GM06990 (cell line): ENCODE measurements at places on chromosomes 2 and 18.

GRCh38 chr2:85741211-85741832 lies 12.5 kb upstream of the ATOH8 start:
- no peak for DNase-seq

DNA sequence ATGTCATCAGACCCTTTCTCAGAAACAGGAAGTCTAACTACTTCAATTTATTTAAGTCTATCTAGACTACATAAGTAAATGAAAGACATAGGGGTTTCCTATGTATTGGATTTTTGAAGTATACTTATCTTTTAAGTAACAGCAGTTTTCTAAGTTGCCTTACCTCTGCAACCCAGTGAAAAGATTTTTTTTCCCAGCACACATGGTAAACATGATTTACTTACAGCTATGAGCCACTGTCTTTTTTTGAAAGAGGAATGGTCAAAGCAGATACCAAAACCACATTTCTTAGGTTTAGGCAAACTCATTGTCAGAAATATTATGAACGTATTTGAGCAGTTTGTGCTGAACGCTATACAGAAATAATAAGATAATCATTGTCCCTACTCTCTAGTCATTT lies 78.7 kb upstream of the OTX1 start:
- DNase-seq: no peak

- no peak for DNase-seq
Measured at GRCh38 chr2:96305979-96306308, 598 bp upstream of the SNRNP200 start.

DNA sequence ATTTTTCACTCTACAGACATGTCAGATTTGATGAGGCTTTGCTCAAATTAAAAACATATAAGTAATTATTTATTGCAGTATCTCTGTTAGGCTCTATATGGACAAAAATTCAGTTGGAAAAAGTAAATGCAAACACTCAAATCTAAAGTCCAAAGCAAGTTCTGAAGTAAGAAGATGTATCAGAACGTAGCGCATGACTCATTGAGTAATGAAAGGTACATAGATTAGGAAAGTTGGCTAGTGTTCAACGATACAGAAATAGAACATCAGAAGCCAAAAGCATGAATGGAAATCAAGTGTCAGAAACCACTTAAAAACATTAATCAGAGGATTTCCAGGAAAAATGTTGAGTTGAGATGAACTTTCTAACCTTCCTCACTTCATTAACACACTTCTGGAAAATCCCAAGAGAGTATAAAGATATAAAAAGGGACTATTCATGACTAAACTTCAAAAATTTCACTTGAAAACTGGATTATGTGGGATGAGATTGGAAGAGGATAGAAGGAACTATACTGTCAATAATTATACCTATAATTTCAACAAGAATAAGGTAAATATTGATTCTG lies 494.1 kb downstream of the LRRTM4 start:
- DNase-seq: no peak

- DNase-seq: no peak
Measured at GRCh38 chr2:204228169-204228886, 291.8 kb downstream of the ICOS start.

GRCh38 chr2:20179466-20179754 lies 45.5 kb downstream of the SDC1 start:
- no peak for DNase-seq

DNA sequence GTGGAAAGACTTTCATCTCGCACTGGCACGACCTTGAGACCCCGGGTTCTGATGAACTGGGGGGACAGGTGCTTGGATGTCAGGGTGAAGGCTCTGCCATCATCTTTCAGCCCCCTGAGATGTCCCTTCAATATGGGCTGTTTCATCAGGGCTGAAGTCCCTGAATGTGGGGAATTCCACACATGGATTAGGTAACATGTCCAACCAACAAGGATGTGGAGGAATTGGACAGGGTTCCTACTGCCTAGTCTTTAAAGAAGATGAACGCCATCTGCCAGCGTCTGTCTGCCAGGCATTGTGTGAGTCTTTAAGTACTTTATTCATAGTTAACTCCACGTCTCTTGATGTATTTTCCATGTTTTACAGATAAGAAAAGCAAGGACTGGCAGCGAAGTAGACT lies 5.9 kb upstream of the GRHL1 start:
- no peak for DNase-seq

- DNase-seq: no peak
Measured at GRCh38 chr2:6828299-6828584, 37.5 kb downstream of the CMPK2 start.

DNA sequence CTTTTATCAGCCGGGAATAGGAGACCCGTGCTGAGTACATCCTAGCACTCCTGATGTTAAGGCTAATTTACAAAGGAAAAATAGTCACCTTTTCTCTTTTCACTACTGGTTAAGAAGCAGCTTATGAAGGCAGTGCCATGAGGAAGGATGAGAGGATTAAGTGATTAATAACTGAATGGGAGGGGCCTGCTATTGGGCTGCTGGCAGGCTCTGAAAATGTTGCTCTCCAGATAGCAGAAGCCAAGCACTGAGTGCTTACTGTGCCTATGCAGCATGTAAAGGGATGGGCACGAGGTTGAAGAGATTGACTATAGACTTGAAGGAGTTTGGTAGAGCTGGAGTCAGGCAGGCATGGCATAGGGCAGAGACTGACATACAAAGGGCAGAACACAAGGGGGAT lies 282.4 kb upstream of the THSD7B start:
- no peak for DNase-seq

DNA sequence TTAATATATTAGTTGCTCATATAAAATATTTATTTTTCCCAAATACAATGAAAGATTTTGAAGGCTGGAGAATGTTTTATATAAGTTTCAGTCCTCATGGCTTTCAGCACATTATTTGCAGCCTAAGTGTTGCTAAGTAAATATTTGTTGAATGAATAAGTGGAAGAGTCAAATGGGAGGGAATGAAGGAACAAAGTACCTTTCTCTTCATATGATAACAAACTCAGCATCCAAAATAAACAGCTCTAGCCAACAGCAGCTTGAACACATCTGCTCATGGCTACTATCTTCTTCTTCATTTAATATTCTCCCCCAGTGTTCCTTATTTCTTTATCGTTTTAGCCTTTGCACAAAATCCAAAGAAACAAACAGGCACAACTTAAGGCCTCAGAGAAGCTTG lies 385.2 kb upstream of the PIK3C3 start:
- DNase-seq: no peak

DNA sequence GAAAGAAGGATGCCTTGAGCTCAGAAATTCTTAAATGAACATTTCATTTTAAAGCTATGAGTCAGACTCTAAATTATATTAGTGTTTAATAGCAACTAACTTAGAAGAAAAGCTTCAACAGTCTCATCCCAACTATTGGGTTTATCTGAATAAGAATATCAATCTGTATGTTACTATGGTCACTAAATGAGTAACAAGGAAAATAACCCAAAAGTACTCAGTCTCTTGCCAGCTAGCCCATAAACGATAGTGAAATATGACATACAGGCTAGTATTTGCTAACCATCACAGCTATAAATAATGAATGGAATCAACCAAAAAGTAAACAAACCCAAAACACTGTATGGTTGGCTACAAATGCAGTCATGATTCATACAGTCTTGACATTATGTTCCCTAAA lies 174.9 kb downstream of the RAB3GAP1 start:
- DNase-seq: no peak

DNA sequence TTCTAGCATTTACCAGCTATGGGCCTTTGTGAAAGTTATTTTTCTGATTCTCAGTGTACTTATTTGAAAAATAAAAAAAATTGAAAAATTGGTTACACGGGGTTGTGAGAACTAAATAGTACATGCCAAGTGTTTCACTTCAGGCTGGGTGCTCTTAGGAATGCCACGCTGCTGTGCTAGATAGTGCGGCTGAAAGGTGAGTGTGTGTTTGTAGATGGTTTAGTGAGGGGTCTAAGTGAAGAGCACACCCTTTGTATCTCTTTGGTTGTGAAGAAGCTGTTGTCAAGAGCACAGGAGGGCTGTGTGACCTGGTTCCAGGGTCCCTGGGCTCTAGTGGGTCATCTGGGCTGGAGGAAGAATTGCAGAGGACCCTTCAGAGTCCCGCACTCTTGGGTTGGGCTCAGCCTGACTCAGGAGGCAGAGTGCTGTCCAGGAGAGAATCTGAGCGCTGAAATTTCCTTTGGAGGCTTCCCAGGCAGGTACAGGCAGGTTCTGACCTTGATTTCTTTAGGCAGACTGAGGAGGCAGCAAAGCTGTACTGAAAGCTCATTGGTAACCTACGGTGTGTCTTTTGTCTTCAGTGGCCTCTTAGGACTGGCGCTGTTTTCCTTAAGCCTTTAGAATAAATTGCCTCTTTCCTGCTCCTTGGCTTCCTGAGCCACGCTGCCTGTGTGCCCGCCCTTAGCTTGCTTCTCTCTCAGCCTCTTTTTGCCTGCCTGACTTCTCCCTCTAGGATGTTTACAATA lies 44.4 kb downstream of the MAP4K4 start:
- no peak for DNase-seq

GRCh38 chr2:239991689-239992314 lies 33.3 kb downstream of the NDUFA10 start:
- peak; percentile 22 for DNase-seq

DNA sequence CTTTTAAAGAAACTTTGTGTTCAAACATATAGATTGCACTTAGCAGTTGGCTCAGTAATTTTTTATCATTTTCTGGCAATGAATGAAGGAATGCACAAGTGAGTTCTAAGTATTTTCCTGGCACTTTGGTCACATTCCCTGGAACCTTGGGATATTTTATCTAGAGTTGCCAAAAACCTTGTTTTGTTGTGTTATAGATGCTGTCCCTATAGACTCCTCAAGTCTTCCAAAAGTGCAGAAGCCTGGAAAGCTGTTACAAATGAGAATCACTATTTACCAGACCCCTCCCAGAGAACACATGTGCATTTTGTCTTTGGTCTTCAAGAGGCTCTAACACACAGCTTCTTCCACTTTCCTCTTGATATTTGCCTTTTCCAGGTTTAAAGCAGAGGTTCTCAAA lies 108.3 kb downstream of the RND3 start:
- no peak for DNase-seq

- DNase-seq: no peak
Measured at GRCh38 chr2:54465143-54465542, 9.0 kb downstream of the SPTBN1 start.

DNA sequence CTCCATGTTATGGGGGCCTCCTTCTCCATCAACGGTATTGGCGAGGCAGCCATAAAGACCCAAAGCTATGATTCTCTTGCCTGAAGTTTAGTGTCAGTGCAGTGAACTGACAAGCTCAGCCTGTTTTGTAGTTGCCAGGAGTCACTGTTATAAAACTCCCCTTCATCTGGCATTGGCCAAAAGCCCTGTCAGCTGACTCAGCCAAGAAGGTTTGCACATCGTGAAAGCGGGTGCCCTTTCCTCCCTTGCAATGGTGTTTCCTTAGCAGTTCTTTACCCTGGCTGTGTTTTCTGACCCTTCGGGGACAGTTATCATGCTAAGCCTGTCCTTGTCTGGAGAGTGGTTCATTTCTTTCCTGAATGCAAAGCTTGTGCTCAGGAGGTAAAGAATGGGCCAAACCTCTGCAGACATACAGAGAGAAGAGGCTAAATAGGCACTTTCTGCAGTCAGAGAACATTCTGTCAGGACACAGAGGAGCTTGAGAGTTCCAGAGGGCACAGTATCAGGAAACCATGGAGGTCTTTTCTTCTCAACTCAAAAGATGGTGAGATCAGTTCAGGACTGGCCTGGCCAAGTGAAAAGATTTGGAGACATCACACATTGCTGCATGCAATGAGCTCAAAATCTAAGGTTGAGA lies 414.2 kb downstream of the ZNF521 start:
- DNase-seq: no peak

- DNase-seq: no peak
Measured at GRCh38 chr2:239926587-239927232, 98.4 kb downstream of the NDUFA10 start.

GRCh38 chr18:44838971-44839666 lies 158.4 kb downstream of the SETBP1 start:
- DNase-seq: peak; percentile 50

GRCh38 chr18:46547520-46547919 lies 109.5 kb downstream of the LOXHD1 start:
- no peak for DNase-seq

- no peak for DNase-seq
Measured at GRCh38 chr2:165196411-165196810, 7.4 kb downstream of the SCN3A start.

DNA sequence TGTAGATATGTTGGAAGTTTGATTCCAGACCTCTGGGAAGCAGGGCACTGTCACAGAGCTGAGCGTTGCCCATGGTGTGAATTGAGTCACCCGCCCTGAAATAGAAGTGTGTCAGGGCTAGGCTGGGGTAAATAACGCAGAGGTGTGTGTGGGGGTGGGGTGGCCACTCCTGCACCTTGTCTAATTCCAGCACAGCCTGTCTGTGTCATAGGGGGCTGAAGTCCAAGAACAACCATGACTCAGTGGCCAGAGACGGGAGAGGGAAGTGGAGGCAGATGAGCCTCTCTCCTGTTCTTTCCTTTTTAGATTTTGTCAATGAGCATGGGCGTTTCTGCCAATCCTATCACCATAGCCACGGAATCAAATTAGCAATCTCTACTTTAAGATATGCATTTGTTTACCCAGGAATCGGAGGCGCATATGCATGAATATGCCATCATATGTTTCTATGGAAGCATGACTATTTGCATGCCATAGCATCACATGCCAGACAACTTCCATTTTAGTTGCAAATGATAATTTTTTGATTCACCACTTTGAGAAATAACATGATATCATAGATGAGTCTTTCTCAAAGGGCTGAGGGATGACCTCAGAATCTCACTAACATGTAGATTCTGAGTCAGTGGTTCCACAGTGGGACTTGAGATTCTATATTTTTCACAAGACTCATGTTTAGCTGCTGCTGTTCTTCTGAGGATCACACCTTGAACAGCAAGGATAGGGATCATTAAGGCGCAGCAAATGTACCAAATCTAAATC lies 852.9 kb downstream of the DCDC2C start:
- DNase-seq: no peak

DNA sequence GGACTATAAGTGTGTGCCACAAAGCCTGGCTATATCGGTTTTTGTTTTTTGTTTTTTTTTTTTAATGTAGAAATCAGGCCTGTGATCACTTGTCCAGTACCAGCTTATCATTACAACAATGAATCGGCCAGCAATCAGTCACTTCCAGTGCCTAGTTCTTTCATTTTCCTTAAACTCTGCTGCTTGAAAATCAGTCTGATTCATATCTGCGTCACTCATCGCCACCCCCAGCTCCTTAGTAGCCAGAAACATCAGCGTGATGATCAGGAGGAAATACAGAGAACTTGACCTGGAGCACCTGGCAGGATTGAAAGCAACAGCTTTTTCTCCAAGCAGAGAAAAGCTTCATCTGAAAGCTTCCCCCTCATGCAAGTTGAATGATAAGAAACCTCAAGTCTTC lies 75.4 kb downstream of the SPTBN1 start:
- DNase-seq: no peak

DNA sequence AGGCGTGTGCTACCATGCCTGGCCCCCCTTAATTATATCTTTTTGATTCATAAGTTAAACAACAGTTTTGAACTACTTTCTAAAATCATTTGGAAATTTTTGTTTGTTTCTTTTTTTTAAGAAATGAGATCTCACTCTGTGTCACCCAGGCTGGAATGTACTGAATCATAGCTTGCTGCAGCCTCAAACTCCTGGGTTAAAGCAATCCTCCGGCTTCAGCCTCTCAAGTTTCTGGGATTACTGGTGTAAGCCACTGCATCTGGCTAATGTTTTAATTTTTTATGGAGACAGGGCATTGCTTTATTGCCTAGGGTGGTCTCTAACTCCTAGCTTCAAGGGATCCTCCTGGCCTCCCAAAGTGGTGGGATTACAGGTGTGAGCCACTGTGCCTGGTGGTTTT lies 71.5 kb downstream of the BABAM2 start:
- no peak for DNase-seq

- DNase-seq: no peak
Measured at GRCh38 chr2:45778720-45779171, 127.3 kb downstream of the PRKCE start.

GRCh38 chr2:230085201-230085600 lies 16.5 kb upstream of the SLC16A14 start:
- no peak for DNase-seq
